ENCODE measurements at places on chromosomes 12 and 14.

- DNase-seq = no peak
Measured at GRCh38 chr12:19988001-19988400, 380.3 kb upstream of the PDE3A start.

DNA sequence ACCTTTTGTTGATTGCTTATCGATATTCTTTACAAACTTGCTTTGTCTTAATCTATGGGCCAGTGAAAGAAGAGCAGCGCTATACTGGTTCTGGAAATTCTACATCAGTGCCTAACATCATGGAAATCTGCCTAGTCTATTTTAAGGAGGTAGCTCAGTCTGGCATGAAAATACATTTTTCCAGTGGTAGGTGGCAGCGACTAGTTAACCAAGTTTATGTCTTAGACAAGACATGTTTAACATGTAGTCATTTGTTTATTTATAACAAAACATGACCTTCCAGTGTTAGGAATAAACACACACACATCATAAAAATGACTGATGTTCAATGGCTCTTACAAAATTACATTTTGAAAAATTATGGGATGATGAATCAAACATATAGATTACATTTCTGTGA is 336.0 kb upstream of the SOX5 start:
- DNase-seq = no peak

GRCh38 chr12:64142784-64143183 is 79.3 kb downstream of the KICS2 start:
- no peak for DNase-seq

DNA sequence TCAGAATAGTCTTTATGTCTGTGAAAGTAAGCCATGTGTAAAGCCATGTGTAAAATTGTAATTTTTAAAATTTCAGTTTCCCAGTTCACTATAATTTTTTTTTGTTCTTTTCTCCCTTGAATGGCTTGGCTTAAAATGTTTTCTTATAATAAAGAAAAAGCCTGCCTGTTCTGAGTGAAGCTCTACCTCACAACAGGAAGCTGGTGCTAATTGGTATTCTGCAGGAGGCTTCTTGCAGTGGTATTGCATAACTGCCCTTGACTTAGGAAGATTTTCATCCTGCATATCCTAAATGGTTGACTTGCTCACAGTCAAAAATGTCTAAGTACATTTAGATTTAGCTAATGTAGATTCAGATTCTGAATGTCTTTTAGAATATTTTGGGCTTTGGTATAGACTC is 49.5 kb downstream of the ATP2A2 start:
- no peak for DNase-seq

- DNase-seq = no peak
Measured at GRCh38 chr14:24816929-24817211, 182.9 kb upstream of the GZMB start.

DNA sequence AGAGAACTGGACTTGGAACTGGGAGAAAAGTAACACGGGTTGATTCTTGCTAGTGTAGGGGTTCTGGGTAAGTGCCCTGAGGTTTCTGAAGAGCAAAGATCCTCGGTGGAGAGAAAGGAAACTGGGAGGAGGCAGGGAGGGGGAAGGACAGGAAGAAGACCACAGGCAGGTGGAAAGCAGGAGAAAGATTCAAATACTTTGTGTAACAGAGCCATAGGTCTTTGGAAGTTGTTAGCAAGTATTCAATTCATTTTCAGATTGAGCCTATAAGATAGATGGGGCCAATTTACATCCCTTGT is 1.3 kb downstream of the PNP start:
- no peak for DNase-seq

DNA sequence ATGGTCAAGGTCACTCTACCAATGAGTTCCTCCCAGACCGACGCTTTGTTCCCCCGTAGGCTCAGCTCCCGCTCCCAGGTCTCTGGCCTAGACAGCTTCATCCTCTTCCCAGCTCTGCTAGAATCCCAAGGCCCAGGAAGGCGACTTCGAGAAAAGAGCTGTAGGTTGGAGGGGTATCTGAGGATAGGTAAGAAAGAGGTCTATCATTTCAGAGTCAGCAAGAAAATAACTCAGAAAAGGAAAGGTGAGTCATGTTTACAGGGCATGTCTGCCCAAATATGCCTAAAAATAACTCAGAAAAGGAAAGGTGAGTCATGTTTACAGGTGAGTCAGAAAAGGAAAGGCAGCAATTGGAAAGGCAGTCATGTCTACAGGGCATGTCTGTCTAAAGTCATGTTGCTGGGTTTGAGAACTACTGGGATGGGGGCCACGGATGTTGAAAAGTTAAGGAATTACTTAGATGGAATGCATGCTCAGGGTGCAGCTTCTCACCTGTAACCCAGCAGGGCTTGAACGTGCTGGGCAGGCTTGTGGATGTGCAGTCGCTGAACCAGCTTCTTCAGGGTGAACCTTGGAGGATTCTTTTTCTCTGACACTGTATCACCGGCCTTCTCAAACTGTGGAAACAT is 12.2 kb downstream of the TEP1 start:
- no peak for DNase-seq

DNA sequence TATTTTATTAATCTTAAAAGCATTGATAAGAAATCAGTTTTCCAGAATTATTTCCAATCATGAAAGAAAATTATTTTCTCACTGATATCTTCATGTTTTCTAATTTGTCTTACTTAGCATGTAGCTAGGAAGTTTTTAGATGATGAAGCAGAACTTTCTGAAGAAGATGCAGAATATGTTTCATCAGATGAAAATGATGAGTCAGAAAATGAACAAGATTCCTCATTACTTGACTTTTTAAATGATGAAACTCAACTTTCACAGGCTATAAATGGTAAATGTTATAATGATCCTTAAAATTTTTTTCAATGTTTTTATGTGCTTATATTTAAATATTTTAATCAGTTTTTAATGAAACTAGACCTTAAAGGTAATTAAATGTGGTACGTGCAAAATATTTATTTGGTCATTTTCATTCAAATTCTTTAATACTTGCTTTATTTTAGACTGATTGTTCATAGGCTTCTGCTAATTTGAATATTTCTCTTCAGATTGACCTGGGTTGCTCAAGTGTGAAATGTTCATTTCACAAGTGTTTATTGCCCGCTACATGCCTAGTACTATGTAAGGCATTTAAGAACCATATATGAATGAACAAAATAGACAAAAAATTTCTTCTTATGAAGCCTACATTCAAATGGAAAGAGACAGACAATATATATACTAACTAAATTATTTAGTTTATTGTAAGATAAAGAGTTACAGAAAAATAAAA is 49.5 kb downstream of the FANCM start:
- no peak for DNase-seq

- DNase-seq = no peak
Measured at GRCh38 chr14:59543873-59544272, 32.7 kb downstream of the CCDC175 start.

DNA sequence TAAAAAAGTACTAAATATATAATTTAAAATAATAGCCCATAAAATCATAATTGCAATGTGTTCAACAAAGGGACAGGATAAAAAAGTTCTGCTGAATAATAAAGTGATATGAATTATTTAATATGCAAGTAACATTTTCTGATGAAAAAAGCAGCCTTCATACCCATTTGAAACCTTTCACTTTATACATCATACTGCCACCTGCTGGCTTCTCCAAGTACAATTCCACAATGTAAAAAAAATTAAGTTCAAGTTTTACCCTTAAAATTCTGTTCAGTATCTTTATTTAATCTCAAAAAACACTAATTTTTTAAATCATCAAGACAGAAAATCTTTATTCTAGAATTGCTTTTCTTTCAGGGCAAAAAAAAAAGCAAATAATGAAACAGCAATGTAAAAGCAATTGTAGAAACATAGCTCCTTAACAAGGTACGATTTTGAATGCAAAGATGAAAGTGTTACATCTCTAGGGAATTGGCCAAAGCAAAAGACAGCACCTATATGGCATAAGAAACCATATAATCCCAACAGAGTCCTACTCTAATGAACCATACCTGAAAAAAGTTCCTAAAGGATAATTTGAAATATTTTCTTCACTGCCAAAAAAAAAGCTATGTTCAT is 15.0 kb downstream of the MDM1 start:
- no peak for DNase-seq

GRCh38 chr14:96309133-96309895 is 53.3 kb downstream of the BDKRB1 start:
- no peak for DNase-seq

GRCh38 chr12:114661245-114661644 is 22.7 kb downstream of the TBX3 start:
- no peak for DNase-seq

GRCh38 chr12:104651811-104652210 is 195.1 kb downstream of the CHST11 start:
- no peak for DNase-seq

- no peak for DNase-seq
Measured at GRCh38 chr14:49951691-49952345, 58.9 kb downstream of the ARF6 start.

- DNase-seq = no peak
Measured at GRCh38 chr12:40099423-40099853, 6.4 kb downstream of the SLC2A13 start.

DNA sequence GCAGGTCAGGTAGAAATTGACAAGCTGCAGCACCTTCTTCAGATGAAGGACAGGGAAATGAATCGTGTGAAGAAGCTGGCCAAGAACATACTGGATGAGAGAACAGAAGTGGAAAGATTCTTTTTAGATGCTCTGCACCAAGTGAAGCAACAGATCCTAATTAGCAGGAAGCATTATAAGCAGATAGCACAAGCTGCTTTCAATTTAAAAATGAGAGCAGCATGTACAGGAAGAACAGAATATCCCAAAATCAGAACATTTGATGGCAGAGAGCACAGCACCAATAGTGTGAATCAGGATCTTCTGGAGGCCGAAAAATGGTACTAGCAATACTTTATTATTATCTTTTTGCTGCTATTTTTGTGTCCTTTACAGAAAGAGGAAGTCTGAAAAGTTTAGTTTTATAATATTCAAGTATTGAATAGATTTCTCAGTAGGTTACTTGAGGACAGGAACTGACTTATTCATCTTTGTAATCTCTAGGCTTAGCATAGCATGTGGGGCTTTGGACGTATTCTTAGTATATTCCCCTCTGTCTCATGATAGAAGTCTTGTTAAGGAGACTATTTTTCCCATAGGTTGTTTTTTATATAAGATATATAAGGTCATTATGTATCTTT is 30.8 kb downstream of the BBOF1 start:
- DNase-seq = no peak

- DNase-seq = no peak
Measured at GRCh38 chr12:104384141-104384880, 72.4 kb upstream of the CHST11 start.

GRCh38 chr14:98714626-98715425 is 557.2 kb downstream of the BCL11B start:
- no peak for DNase-seq

- no peak for DNase-seq
Measured at GRCh38 chr14:102498678-102499265, 10.8 kb downstream of the ANKRD9 start.

DNA sequence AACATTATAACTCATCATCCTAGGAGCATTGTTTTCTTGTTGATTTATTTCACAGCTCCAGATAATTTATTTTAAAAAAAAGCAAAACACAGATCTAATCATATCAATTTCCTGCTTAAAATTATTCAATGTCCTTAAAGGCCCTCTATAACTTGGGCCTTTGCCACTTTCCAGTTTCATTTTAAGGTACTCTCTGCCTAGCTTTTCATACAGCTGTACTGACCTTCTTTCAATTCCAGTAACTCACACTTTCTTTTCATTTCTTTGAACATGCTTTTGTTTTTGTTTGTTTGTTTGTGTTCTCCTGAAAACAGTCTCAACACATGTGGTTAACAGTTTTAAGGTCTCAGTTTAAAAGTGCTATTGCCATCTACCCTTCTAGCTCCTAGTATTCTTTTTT is 281.9 kb downstream of the ACSS3 start:
- no peak for DNase-seq

DNA sequence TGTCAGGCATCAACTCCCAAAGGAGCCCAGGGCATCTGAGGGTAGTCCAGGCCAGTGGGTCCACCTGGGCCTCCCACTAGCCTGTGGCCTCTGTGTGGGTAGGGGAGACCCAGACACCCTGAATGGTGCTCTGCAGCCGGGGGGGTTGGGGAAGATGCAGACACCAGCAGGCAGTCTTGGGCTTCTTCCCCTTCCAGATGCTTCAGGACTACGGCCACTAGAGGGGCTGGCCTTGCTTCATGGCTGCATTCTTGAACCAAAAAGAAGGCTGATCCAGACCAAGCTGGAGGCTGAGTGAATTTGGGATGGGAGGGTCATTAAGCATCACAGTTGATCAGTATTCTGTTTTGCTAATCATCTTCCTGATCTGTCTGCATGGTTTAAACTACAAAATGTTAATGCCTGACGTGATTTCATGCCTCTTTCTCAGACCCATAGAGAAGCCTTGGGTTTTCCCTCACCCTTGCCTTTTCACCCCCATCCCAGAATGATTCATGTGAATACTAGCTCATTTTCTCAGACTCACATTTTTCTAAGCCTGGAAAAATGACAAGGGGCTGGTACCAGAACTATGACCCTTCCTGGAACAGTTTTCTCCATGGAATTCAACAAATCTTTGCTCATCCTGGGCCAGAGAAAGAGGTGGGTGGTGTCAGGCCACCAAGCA is 134.2 kb downstream of the NTF3 start:
- DNase-seq = no peak

GRCh38 chr12:65728848-65729793 is 95.2 kb upstream of the HMGA2 start:
- DNase-seq = no peak

DNA sequence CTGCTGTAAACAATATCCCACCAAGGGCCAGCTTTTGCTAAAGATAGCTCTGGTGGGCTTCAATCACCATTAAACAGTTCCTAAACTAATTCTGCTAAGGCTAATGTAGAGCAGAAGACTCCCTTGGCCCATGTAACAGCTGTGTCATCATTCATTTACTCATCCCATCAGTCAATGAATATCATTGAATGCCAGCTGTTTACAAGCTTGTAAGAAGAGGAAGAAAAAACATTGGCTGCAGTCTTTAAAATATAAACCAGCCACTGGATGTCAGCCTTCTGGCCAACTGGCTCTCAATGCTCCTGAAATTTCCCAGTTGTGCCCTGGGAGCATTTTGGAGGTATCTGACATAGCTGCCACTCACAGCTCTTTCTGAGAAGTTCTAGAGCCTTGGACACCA is 18.0 kb upstream of the MAP3K9 start:
- no peak for DNase-seq

DNA sequence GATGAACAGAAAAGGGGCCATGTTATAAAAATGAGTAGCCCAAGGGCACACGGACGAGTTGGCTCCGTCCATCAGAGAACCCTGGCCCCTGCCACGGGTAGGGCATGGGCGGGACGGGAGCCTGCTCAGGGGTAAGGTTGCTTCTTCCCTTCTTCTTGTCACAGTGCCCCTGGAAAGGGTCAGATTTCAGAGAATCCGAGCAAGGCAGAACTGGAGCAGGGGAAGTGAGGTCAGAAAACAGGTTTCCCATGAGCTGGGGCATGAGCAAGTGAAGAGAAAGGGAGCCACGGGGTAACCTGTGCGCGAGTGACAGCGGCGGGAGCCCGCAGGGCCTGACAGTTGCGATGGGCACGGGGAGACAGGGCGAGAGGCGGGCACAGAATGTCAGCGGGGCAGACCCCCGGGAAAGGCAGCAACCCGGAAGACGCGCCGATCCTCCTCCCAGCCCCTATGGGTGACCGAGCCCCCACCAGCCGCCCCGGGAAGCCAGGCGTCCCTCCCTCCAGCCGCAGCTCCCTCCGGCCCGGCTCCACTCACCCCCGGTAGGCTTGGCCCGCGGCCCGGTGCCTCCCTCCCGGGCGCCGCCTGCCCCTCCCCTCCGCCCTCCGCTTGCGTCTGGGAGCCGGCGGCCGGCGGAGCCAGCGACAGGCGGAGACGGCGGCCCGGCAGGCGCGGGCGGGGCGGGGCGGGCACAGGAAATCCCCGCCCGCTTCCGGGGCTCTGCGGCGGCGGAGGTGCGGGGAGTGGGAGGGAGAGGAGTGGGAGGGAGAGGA is at the start of gene ZNF641:
ZNF641 (minus strand) TSS at position 671 of the 773 bp plus-strand sequence. CDS start 2,829 bp downstream, outside the sequence.
- peak; percentile 73 for DNase-seq

Measured in activated CD8-positive, alpha-beta memory T cell treated with anti-CD3 and anti-CD28 coated beads for 1 hour (primary cell).